ENCODE measurements at places on chromosomes 3 and 15. TPM values are rescaled to one million over a fixed set of nuclear protein-coding genes. Genes with fewer than 3 reads are reported as not detected.
A peak's percentile ranks its signal among the peaks of the same experiment; 100 is the strongest.

WNT5A gene
- 113 TPM for total RNA-seq

GNAT1 gene
- not detected for total RNA-seq

DGKG gene
- 14.4 TPM for total RNA-seq

PP2D1 gene
- not detected for total RNA-seq

DNA sequence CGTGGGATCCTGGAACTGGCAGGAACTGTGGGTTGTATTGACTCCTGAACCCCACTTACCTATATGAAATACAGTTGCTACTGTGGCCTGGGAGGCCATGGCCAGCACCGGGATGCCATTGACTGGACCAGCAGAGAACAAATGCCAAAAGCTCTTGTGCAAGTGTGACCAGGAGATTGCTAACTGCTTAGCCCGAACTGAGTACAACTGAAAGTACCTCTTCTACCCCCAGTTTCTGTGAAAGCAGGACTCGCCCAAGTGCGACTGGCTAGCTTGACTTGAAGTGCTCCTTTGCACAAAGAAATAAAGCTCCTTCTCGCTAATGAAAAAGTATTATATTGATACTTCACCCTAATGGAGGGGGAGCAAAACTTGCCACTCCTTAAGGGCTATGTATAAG is 101.3 kb upstream of the ATP11B start:
- DNase-seq, result no peak

GRCh38 chr15:35545824-35546510 is at the start of gene DPH6:
DPH6 (minus strand) TSS chr15:35546165; CDS start chr15:35546141, 24 bp downstream.
- peak; percentile 83 for DNase-seq

DNA sequence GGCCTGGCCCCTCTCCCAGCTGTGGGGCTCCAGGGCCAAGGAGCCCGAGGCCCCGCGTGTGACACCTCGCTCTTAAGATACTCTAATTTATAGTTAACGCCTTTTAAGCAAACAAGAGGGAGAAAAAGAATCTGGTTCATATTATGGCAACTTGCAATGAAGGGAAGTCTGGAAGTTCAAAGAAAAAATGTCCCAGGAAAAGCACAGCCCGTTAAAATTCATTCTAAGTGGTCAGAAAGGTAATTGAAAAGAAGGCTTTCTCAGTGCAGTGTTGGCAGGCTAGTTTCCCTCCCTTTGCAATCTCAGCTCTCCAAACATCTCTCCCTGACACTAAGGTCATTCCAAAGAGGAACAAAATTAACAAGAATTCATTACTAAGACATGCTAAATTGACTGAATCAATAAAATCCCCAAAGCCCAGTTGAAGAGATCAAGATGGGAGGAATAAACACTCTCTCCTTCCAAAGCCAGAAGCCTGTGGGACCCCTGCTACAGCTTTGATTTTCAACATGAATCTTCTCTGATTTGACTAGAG is 339.3 kb downstream of the THSD4 start:
- DNase-seq, result no peak
